ENCODE measurements at places on chromosomes 16 and 17.

- peak; percentile 82 for DNase-seq
These were observed at the start of gene TSPOAP1 for GRCh38 chr17:58328195-58329034. TSPOAP1 (minus strand) TSS chr17:58328795; CDS start chr17:58327920, 875 bp downstream.

DNA sequence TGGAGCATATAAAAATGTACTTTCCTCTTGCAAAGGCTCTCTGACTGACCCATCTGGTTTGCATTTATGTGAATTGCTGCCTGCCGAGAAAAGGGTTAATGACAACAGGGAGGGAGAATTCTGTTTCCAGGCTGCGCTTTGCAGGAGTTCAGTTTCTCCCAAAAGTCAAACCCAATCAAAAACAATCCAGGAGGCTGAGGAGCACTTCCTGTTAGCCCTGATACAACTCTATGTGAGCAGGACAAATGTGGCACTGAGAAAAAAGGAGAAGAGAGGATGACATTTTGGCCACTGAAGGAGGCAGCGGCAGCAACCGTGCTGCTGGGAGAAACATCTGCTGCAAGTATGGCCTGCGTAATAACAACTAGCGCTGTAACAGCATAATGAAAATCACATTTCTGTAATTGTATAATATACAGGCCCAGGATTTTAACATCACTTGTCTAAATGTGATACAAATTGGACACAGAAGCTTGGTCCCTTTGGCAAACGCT is 26.8 kb upstream of the ELAC2 start:
- no peak for DNase-seq

DNA sequence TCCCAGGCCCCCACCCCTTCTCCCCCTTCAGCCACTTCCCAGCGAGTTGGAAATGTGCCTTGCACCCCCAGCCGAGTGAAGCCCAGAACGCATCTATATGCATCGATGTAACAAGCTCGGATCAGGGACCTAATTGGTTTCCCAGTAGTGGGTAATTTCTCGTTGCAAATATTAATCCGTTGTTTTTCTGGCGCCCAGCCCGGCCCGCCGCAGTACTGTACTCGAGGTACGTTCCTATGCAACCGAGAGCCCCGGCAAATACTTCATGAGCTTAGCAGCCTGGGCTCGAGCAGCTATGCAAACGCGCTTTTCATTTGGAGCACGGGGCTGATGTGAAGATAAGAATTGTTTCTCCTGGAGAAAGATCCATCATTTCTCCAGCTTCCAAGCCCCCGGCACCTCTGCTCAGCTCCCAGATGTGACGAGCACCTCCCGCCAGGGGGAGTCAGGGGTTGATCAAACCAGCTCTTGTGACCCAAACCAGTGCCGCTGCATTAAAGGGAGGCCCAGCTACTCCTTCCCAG is 229.8 kb downstream of the KATNIP start:
- no peak for DNase-seq

DNA sequence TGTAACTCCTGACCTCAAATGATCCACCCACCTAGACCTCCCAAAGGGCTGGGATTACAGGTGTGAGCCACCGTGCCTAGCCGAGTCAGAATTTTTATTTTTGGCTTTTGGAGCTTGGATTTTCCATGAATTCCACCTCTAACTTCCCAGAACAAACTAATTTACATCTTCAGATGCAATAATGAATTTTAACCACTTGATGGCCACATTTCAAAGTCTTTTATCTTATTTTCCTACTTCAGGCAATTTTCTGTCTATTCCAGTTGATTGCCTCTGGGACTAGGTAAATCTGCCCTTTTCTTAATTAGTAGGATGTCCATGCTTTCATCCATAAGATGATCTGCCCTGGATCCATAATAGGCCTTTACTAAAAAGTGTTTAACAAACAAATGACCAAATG is 156.4 kb upstream of the ANKFN1 start:
- no peak for DNase-seq

DNA sequence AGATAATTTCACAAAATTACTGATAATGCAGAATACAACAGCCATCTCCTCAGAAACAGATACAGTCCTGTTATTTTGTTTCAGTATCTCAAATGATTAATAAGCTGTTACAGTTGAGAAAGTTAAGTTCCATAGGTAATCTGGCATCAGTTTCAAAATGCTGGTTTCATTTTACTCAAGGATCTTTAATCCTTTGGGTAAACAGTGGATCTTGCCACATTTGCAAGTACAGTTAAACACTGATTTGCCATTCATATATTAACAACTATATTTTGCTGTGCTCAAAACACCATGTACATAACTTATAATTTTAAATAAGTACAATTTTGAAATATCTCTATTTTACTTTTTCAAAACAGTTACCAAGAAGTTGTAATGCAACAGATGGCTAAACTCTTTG is 31.2 kb downstream of the RPGRIP1L start:
- DNase-seq = no peak

DNA sequence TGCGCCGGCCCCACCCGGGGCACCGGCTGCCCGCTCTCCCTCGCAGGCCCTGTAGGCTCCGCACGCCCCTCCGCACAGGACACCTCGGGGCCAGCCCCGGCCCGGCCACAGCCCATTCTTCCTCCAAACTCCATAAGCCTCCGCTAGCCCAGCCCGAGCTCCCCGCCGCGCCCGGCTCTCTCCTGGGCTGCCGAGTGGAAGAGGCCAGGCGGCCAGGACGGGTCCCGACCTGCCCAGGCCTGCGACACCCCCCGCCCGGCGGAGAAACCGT is 397 bp downstream of the NCOR1 start:
- peak; percentile 37 for DNase-seq

DNA sequence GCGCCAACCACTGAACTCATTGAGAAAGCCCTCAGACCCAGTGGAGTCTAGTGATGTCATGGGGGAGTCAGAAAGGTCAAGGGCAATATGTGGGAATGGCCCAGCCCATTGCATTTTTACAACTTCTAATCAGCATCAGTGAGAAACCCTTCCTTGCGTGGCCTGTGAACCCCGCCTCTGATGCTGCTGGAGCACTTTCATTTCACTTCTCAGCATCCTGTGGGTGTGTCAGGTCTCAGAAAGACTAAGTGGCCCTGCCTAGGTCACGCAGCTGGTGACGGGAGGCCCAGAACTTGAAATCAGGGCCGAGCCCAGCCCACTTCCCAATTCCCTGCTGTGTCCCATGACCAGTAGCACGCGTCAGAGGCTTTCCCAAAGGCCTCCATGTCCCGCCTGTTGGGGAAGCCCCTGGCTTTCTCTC is 6.1 kb downstream of the DNAI2 start:
- DNase-seq = peak; percentile 69

- peak; percentile 87 for DNase-seq
These were observed at the start of gene LRRC37B for GRCh38 chr17:32006957-32007462. LRRC37B (plus strand) TSS chr17:32007383; CDS start chr17:32021393, 14,010 bp downstream.

DNA sequence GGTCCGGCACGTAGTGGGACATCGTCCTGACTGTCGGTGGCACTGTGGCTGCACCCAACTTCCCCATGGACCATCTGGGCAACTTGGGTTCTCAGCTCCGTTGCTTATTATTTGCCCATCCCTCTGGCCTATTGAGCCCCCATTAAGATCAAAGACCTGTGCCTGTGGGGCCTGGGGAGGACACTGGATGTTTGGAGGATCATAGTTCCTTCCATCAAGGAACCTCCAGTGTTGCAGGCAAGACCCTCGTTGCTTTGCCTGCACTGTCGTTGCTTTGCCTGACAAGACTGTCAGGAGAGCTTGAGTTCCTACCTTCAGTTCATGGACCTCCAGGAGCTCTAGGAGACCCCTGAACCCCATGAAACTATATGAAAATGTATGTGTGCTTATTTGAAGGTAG is 127.2 kb downstream of the CCDC144A start:
- no peak for DNase-seq

GRCh38 chr17:38713456-38714075 is 8.5 kb downstream of the MLLT6 start:
- DNase-seq = no peak

- DNase-seq = no peak
These were observed 66.1 kb downstream of the SREBF1 start for GRCh38 chr17:17770632-17771044.

Data from activated T-helper 2 cell treated with anti-CD3 and anti-CD28 coated beads, Interferon-gamma antibody, Interleukin-2, Interleukin-4, amounts not matched to agents 10 μg/mL and 5 μg/mL and 100 μg/mL, durations not matched to agents 14 hours and 24 hours and 36 hours (primary cell).